ENCODE measurements at places on chromosomes 5 and 9. TPM values are rescaled to one million over a fixed set of nuclear protein-coding genes. Genes with fewer than 3 reads are reported as not detected.

DNA sequence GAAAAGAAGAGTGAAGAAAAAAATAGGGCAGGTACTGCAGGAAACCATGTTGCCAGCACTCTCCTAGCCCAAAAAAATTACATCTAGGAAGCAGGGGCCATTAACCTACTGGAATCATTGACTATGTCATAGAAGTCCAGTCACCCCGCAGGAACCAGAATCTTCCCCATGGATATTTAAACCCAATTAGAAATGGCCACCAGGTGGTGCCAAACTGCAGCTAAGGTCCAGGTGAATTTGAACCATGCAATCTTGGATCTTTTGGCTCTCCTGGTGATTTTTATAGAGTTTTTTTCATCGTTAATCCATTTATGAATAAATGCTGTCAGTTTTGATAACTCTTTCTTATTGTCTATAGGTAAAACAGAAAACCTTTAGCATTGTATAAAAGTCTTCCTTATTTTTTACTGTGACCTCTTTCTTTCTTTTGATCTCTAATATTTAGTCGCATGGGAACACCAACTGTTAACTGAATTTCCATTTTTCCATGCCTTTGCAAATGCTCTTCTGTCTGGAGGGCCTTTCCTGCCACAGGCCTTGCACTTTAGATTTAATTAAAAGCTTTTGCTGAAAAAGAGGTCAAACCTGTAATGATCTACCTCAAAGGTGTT, 147.5 kb upstream of the FGF10 start:
- H3K4me1 ChIP-seq: no peaks in the 10 kb centered on the region
- DNase-seq: peak; percentile 33
- H3K27ac ChIP-seq: no peak overlapping the region
- no peaks in the 10 kb centered on the region for H3K27me3 ChIP-seq
- H3K4me3 ChIP-seq: no peak overlapping the region
- no peaks in the 10 kb centered on the region for H3K36me3 ChIP-seq

DNA sequence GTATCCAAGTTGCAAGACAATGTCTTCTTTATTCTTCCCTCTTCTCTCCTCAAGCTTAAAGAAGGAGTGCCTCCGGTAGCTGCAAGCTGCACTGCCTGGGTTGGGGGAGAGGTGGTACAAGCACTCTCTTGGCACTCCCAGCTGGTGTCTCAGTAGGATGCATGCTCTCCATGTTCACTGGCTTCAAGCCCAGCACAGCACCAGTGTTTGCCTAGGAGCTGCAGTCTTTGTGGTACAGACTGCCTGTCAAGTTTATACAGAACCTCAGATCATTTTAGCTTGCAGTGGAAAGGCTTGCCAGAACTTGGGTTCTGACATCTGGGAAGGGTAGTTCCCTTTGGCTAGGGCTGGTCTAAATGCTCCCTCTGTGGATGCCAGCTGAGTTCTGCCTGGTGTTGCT, 505.6 kb downstream of the MAN2A1 start:
- DNase-seq: no peak
- no peak overlapping the region for H3K4me3 ChIP-seq
- no peaks in the 10 kb centered on the region for H3K4me1 ChIP-seq
- no peaks in the 10 kb centered on the region for H3K36me3 ChIP-seq

DNA sequence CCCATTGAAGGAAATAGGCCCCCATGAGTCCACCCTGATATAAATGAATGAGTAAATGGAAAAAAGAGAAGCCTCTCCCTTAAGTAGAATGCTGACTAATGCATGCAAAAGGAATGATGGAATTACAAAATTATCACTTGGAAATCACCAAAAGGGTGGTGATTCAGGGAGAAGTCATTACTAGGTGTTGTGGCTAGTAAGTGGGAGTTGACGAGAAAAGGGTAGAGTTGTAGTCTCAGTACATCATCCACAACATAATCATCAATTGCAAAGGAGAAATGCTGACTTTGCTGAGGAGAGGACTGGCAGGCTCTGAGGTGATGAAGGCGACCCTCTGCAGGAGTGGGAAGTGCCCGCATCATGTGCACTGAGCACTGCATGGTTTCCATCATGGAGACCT, 201.5 kb upstream of the S1PR3 start:
- H3K36me3 ChIP-seq: no peaks in the 10 kb centered on the region
- H3K4me1 ChIP-seq: no peaks in the 10 kb centered on the region
- H3K27me3 ChIP-seq: no peaks in the 10 kb centered on the region

DNA sequence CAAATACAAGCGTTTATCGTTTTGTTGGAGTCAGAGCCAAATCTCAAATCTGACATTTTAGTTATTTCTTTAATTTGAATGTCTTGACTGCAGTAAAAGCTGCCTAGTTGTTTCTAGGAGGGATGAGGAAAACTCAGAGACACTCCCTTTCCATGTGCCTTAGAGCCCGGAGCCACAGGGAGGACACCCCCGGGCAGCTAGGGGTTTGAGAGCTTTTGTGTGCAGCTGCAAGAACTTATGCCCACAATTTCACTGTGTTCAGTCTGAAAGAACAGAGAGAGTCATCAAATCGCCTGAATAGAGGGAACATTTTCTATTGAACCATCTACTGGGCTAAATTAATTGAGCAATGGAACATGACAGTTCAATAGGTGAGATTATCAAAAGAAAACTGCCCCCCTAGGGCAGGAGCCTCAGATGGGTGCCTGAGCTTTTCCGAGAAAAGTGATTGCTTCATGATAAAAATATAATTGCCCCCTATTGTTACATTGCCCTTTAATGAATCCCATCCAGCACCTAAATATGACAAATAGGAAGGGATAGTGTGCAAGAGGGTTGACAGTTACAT, 709.3 kb upstream of the RGMB start:
- no peak overlapping the region for H3K4me3 ChIP-seq
- H3K27ac ChIP-seq: no peak overlapping the region
- H3K4me1 ChIP-seq: no peaks in the 10 kb centered on the region
- no peaks in the 10 kb centered on the region for H3K27me3 ChIP-seq
- no peak for DNase-seq

DNA sequence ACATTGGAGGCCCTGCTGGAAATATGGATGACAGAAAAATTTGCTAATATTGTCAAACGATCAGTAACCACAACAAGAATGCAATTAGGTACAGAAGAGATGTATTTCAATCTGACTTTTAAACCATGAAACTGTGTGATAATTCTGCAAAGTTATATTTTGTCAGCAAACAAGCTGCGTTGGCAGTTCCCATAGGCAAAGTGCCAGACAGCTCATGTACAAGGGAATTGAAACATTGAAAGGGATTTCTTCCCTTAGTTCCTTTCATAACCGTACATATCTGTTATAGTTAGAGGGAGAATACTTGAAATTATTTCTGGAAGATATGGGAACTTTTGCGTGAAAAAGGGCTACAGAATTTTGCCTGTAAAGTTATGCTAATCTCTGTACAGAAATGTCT, 419.4 kb upstream of the PTGER4 start:
- no peak overlapping the region for H3K4me3 ChIP-seq
- no peaks in the 10 kb centered on the region for H3K27me3 ChIP-seq
- H3K27ac ChIP-seq: no peak overlapping the region
- DNase-seq: no peak
- no peaks in the 10 kb centered on the region for H3K36me3 ChIP-seq

- H3K27ac ChIP-seq: no peak overlapping the region
- no peaks in the 10 kb centered on the region for H3K27me3 ChIP-seq
- H3K4me1 ChIP-seq: no peaks in the 10 kb centered on the region
- no peak overlapping the region for H3K4me3 ChIP-seq
- H3K36me3 ChIP-seq: peaks cover 11% of the 10 kb centered on the region
- DNase-seq: no peak
Measured at GRCh38 chr5:132397224-132397623, 27.7 kb downstream of the SLC22A5 start.

DNA sequence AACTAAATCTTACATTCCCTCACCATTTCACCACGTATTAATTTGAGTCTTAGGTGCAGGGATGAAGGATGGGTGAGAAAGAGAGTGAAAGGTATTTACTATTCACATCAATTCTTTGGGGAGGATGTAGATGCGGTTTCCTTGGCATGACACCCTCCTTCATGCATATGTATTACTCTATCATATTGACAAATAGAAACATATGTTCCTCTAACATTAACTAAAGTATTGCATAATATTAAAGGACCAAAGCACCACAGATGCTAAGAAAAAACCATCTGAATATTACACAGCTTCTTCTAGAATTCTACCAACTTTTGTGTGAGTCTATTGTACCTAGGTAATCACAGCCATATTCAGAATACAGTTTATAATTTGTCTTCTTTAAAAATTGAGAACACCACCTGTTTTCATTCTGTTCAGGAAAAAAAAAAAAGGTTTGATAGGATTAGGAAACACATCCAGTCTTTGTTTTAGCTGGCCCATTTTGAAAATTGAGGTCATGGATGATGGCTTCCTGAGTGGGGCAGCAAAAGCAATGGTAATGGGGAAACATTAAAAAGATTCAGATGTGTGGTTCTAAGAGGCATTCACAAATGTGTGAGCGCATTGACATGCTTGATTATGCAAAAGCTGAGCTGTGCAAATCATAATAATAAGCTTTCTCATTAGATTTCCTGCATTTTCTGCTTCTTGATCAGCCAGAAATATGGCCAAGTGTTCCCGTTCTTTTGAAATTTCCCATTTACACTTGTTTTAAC, 1011.5 kb upstream of the NUDT12 start:
- H3K4me3 ChIP-seq: no peak overlapping the region
- no peaks in the 10 kb centered on the region for H3K4me1 ChIP-seq
- no peak for DNase-seq
- no peaks in the 10 kb centered on the region for H3K36me3 ChIP-seq
- H3K27me3 ChIP-seq: no peaks in the 10 kb centered on the region

KCNV2 gene
- not detected for total RNA-seq

CACFD1 gene
- total RNA-seq: 16.9 TPM

Measured in pancreas (tissue), 10 donors.